Anterior cingulate cortex (tissue), 58 donors: ENCODE measurements at places on chromosomes 11 and 22.

GRCh38 chr11:74932797-74933196 is 16.1 kb downstream of the XRRA1 start:
- DNase-seq: no peak

- no peak for DNase-seq
These were observed 40.1 kb downstream of the REXO2 start for GRCh38 chr11:114479331-114479730.

- DNase-seq: no peak
These were observed 258.9 kb downstream of the BRD1 start for GRCh38 chr22:49568751-49569285.

DNA sequence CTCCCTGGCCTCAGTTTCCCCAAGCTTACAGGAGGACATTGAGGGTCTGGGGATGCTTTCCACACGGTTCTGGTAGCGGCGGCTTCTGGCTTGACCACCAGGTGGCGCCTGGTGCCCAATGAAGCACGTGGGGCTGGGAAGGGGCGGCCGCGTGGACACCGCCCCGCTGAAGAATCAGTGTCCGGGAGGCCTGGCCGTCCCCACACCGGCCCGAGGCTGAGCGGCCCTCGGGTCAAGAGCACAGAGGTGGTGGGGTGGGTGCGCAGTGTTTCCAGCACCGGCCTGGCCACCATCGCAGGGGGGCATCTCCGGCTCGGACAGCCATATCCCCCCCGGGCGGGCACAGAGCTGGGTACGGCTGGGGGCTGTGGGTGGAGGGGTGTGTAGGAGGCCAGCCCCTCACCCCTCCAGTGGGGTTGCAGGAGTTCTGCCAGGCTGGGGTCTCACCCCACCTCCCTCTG is 27.8 kb upstream of the PPARA start:
- no peak for DNase-seq

GRCh38 chr11:11035331-11035730 is 177.5 kb upstream of the ZBED5 start:
- DNase-seq: no peak

DNA sequence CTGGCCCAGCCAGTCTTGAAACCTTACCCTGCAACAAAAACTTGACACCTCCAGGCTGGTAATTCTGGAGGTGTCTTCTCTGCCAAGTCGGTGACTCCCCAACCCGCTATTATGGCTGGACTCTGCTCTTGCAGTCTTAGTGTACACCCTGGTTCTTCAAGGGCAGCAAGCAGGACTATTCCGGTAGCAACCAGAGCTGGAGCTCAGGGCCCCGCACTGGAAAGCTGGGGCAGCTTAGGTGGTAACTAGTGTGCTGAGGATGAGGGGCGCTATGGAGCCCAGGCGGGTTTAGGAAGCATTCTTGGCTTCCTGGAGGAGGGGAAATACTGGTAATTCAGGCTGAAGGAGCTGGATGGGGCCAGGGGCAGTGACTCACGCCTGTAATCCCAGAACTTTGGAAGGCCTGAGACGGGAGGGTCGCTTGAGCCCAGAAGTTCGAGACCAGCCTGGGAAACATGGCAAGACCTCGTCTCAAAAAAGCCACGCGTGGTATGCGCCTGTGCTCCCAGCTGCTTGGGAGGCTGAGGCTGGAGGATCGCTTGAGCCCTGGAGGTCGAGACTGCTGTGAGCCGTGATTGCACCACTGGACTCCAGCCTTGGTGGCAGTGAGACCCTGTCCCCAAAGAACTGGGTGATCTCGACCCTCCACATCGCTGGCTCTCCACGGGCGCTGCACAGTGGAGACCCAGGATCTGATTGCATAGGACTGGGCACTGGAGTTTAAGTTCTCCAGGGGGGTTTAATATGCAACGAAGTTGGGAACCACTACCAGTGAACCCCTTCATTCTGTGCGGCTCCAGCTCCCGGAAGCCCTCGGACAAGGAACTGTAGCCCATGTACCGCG is 10.6 kb upstream of the AIFM3 start:
- no peak for DNase-seq

DNA sequence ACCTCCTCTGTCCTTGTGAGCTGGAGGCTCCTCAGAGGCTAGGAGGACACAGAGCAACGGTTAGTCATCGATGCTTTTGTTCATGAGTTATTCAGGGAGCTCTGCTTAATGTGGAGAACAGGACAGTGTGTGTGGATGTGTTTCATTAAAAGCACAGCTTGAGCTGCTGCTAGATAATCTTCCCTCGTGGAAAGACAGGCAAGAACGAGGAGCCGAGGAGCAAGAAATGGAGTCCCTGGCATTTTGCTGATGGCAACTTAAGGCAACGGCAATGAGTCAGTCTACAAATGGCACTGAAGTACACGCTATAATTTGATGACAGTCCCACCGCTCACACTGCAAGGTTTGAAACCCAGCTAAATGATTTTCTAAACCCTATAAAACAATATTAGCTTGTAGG is 106.2 kb downstream of the IGLL1 start:
- DNase-seq: no peak

DNA sequence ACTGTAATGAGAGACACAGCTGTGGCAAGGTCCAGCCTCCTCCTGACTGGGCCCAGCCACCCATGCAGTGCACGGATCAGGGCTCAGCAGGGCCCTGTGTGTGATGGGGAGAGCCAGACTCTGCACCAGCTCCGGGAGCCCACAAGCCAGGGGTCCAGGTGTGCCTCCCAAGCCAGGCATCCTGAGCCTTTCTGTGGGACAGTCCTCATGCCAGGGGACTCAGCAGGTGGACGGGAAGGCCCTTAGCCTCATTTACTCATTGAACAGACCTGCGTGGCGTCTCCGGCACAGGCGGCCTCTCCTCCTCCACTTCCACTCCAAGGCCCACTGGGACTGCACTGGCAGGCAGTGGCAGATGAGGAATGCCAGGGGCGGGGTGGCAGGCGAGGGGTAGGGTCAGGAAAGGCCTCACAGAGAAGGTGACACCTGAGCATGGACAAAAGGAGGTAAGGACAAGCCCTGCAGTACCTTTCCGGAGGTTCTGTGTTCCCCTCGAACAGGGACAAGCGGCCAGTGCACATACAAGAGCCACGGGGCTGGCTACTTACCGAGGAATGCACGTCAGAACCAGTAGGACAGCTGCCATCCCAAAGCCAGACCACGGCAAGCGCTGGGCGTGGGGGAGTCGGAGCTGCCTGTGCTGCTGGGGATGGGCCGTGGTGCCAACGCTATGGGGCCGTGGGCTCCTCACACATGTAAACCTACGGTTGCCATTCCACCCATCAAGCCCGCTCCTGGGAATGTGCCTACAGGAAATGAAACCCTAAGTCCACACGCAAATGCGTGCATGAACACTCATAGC is 52.7 kb downstream of the IGF2 start:
- no peak for DNase-seq

- no peak for DNase-seq
These were observed 49.5 kb downstream of the MCHR1 start for GRCh38 chr22:40728731-40729189.

DNA sequence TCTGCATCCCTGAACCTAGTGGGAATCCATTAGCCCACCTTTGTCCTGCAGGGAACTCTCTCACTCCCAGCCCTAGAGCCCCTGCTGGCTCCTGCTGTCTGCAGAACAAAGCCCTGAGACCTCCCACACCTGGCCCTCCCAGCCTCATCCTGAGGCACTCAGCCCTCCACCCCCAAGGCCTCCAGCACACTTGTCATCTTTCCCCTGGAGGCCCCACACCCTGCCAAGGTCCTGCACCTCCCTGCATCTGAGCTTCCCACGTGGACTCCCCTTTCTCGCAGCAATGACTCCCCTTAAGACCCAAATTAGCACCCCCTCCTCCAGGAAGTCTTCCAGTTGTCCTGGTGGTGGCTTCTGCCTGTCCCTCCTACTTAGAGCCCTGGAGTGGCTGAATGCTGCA is 42.3 kb upstream of the LINC01488 start:
- DNase-seq: no peak

GRCh38 chr22:39999144-39999757 is 4.5 kb downstream of the FAM83F start:
- no peak for DNase-seq

GRCh38 chr11:62854013-62854824 is 14.8 kb upstream of the WDR74 start:
- no peak for DNase-seq

DNA sequence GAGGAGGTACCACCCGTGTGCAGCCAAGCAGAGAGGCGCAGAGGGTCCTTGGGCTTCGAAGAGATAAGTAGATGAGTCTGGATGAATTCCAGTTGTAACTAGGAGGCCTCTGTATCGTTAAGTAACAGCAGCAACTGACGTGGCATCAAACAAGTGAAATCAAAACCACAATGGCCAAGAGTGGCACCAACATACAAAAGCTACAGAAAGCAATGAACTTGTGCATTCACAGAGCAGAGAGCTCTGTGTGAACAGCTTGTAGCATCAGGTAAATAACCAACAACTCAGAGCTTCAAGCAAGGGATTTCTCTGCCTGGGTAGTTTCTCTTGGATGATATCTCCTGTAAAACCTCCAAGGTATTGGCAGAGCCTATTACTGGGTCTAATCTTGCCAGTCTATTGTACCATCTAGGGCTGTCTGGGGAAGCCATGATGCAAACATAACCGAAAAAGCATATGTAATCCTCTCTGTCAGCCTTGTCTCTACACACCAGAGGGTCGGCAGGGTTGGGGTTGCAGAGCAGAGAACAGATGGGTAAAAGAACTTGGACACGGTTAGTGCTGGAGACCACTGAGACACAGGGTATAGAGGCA is 83.1 kb upstream of the USP47 start:
- no peak for DNase-seq

DNA sequence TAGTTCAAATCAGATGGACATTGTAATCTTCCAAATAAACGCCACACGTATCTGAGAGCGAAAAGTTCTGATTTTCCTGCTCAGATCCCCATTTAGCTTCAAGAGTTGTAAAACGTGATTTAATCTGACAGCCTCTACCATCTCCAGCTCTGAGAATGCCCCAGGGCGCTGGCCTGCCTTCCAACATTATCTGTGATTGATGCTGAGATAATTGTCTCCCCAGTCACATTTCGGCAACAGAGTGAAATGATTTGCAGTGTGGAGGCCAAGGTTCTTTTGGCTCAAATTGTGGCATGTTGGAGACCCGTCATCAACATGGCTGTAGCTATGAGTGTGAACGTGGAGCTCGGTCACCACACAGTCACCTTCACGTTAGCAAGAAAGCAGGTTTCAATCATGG is 283.4 kb downstream of the BRD1 start:
- no peak for DNase-seq

- DNase-seq: no peak
These were observed 926 bp upstream of the GALR3 start for GRCh38 chr22:37822079-37822833.

DNA sequence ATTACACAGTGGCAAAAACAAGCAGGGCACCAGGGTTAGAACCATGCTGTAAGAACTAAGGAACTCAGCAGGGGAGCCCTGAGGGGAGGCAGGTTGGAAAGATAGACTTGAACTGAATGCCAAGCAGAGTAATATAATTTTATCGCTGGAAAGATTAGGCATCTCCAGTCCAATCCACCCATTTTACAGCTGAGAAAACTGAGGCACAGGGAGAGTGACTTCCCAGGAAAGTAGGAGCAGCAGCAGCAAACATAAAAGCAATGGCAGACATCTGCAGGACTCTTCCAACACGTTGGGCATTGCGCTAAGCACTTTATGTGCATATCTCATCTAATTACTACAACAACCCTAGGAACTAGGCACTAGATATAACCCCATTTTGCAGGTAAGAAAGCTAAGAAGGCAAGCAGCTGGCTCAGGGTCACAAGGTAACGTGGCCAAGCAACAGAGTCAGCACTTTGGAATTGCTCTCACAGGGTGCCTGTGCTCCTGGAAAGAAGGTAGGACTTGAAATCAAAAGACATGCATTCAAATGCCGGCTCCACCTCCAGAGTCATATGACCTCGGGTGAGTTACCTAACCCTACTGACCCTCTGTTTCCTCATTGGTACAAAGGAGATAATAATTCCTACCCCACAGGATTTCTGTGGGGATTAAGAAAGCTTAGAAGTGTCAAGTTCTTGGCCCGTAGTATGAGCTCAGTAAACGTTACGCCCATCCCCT is 215.3 kb downstream of the BARX2 start:
- DNase-seq: no peak

DNA sequence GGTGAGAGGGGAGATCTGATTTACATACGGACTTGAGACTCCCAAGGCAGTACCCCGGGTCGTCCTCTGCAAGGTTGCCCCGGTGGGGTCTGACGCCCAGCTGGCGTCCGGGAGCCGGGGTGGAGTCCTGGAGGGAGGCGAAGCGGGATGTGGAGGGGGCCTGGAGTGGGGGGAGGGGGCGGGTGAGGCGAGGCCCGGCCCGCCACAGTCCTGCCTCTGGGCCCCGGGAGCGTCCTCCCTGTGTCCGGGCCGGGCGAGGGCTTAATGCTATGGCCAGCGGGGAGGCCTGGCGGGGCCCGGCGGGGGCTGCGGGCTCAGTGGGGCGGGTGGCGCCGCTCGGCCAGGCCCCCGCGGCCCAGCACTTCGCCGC is 2.4 kb upstream of the MYBPC3 start:
- DNase-seq: no peak

- no peak for DNase-seq
These were observed 11.5 kb downstream of the NNMT start for GRCh38 chr11:114307524-114308203.

- DNase-seq: no peak
These were observed 39.7 kb upstream of the ACCSL start for GRCh38 chr11:44008088-44008501.

- DNase-seq: no peak
These were observed 29.0 kb downstream of the MUC2 start for GRCh38 chr11:1103401-1104360.

DNA sequence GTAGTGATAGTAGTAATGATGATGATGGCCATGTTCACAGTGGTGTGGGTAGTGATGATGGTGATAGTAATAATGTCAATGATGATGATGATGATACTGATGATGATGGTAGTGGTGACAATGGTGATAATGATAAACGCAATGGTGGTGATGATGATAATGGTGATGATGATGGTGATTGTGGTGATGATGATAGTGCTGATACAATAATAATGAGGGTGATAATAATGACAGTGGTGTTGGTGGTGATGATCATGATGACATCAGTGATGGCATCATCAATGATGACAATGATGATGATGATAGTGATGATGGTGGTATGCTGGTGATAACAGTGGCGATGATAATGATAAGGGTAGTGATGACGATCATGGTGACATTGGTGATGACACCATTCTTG is 92.3 kb downstream of the MPPED1 start:
- DNase-seq: no peak

DNA sequence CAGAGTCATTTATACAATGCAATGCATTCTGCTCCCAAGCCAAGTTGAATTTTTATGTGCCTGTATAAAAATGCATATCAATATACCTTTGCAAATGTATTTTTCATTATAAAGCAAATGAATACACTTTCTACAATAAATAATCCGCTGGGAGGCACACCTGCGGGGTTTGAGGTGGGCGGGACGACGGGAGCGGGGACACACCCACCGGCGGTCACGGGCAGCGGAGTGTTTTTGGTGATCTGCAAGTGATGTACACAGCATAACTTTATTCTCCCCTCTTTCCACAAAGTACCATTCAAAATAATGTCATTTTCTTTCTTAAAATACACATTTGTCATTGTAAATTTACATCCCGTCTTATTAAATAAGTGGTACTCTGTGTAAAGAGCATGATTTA is 54.1 kb downstream of the BRD1 start:
- DNase-seq: no peak
